ENCODE measurements at places on chromosomes 16 and 17.

GRCh38 chr16:6947291-6947690, 385.4 kb upstream of the RBFOX1 start:
- no peak for DNase-seq

- DNase-seq, result no peak
These were observed 17.6 kb downstream of the GTF3C1 start for GRCh38 chr16:27531826-27532800.

DNA sequence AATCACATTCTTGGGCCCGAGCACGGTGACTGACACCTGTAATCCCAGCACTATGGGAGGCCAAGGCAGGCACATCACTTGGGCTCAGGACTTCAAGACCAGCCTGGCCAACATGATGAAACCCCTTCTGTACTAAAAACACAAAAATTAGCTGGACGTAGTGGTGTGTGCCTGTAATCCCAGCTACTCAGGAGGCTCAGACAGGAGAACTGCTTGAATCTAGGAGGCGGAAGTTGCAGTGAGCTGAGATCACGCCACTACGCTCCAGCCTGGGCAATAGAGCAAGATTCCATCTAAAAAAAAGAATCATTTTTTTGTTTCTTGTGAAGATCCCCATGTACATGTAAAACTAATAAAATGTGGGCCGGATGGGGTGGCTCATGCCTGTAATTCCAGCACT, 53.1 kb upstream of the ATF7IP2 start:
- DNase-seq, result no peak

GRCh38 chr17:29364691-29365090, 25.5 kb upstream of the TAOK1 start:
- DNase-seq, result no peak

- DNase-seq, result peak; percentile 69
These were observed 299.3 kb downstream of the SOX9 start for GRCh38 chr17:72419866-72420774.

GRCh38 chr16:55989569-55989907, 114.4 kb upstream of the CES5A start:
- no peak for DNase-seq

DNA sequence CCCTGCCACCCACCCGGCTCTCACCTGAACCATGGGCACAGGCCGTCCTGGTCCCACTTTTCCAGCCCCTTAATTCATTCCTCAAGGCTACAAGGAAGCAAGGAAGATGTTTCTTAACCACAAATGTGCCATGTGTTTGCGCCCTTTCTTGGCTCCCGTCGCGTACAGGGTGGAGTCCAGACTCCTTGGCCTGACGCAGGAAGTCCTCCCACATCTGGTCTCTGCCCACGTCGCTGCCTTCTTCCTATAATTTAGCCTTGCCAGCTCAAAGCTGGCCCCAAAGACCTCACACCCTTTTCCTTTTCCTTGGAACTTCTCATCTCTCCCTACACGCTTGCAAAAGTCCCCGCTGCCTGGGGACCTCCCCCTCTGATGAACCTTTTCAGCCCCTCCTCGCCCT, 38.8 kb upstream of the BHLHA9 start:
- no peak for DNase-seq

GRCh38 chr16:68309799-68310198, 947 bp downstream of the SLC7A6OS start:
- DNase-seq, result no peak

- no peak for DNase-seq
These were observed 85.8 kb downstream of the HIC1 start for GRCh38 chr17:2140683-2141082.
